ENCODE measurements at places on chromosomes 12 and 14.

DNA sequence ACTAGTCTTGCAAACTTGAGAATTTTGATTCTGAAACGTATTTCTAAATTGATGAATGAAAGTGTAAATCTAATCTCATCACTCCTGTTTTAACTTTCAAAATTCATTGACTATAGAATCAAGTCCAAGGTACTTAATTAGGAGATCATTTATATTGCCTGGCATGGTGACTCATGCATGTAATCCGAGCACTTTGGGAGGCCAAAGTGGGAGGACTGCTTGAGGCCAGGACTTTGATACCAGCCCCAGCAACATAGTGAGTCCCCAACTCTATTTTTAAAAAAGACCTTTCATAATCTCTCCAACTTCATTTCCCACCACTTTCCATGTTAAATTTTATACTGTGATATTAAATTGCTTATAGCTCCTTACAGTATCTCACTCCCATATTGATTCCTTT, 3.0 kb upstream of the MIPOL1 start:
- no peak for DNase-seq

- peak; percentile 93 for DNase-seq
Measured at GRCh38 chr12:51326698-51327439, 2.9 kb upstream of the BIN2 start.

DNA sequence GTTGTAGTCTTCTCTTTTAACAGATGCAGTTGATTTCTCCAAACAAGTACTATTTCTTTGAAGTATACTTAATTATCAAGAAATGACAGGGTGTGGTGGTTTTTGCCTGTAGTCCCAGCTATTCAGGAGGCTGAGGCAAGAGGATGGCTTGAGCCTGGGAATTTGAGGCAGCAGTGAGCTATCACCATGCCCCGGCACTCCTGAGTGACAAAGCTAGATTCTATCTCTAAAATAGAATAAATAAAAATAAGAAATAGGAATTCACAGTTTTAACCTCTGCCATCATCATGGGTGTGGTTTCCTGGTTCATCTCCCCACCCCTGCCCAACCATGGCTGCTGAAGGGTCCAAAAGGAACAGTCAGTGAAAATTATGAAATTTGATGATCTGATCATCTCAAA, 290.2 kb upstream of the FLRT2 start:
- DNase-seq: no peak

- peak; percentile 74 for DNase-seq
Measured at GRCh38 chr12:104959335-104959841, 1.3 kb upstream of the SLC41A2 start.

DNA sequence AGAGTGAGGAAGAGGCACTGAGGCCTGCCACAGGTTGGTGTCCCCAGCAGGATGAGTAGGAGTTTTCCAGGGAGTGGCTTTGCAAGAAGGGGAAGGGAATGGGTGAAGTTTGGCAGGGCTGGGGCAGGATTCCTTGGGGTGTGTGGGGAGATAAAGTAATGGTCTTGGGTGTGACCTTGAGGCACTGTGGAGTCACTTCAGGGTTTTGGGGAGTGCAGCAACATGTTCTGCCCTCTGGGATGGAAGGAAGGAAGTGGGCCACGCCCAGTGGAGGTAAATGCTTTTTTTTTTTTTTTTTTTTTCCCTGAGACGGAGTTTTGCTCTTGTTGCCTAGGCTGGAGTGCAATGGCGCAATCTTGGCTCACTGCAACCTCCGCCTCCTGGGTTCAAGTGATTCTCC, 108.9 kb downstream of the ADCK1 start:
- no peak for DNase-seq

- peak; percentile 94 for DNase-seq
Measured at GRCh38 chr12:121451961-121452339, 52.0 kb downstream of the RNF34 start.

DNA sequence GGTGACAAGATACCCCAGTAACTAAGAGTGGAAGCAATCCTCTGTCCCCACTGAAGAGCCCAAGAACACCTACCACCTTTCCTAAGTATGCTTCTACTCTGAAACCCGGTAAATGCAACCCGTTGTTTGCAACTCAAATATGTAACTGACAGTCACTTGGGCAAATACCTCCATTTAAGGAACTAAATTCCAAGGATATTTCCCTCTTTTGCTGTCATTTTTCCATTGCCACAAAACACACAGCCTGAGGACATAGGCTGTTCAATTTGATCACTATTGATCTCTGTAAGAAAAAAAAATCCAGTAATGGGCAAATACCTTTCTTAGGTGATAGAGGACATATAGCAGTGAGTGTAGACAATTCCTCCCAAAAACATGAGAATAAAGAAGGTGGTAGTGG, 6.6 kb upstream of the PHLDA1 start:
- DNase-seq: no peak

GRCh38 chr12:123150275-123150743, 581 bp downstream of the PITPNM2 start:
- no peak for DNase-seq

DNA sequence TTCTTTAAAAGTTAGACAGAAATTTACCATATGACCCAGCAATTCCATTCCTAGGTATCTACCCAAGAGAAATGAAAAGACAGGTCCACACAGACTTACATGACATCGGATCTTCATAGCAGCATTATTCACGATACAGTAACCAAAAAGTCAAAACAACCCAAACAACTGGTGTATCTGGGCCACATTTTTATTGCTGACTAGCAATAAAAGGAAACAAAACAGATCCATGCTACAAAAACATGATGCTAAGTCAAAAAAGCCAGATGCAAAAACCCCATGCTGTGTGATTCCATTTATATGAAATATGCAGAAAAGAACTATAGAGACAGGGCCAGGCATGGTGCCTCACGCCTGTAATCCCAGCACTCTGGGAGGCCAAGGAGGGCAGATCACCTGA, 12.9 kb downstream of the TMEM120B start:
- DNase-seq: no peak

DNA sequence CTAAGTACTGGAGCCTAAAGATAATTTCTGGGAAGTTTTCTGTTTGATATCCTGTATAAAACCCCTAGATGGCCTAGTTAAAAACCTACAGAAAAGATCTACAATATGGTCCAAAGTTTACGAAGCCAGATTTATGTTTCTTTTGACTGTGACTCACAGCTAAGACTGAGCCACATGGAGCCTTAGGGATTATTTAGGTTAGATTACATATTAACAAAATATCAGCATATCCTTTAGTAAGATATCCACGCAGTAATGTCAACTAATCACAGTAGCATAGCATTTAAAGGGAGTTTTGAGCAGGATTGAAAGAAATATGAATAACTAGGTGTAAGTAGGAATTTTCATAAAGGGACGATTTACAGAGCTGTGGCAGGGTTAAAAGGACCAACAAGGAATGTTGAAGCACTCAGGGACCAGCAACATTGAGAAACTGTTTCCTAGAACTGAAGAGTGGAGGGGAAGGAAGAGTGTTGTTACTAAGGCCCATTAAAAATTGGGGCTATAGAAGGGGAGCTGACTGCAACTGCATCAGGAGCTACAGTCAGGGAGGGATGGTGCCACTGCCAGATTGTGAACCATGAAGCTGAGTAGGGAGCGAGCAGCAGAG, 155.5 kb downstream of the DACT1 start:
- no peak for DNase-seq

GRCh38 chr12:46299851-46300250, 31.0 kb upstream of the SLC38A1 start:
- DNase-seq: no peak

DNA sequence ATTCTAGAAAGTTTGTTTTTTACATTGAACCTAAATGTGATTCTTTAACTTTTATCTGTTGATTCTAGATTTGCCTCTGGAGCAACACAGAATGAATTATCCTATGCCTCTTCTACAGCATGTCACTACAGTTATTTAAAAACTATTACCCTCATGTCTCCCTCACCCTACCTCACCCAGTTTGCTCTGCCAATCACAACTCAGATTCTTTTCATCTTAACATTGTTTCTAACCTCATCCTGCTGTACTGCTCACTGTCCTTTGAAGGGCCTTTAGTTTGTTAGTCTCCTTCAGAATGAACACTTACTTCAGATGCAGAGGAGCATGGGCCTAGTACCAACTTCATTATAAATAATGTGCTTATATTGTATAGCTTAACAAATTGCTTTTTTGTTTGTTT, 21.5 kb downstream of the YLPM1 start:
- DNase-seq: no peak

DNA sequence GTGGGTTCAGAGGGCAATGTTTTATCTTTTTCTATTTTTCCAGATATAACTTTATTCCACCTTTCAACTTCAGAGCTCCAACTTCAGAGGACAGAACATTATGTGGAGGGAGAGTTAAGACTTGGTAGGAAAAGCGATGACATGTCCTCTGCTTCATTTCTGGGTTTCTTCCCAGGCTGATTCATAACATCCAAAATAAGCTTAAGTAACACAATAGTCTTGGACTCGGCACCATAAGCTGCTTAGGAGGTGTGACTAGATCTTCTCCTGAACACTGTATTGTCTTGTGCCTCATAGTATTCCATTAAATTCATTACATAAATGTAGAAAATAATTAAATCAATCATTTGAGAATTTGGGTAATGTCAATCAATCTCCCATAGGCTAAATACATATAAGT, 95.5 kb upstream of the PDE3A start:
- DNase-seq: no peak

DNA sequence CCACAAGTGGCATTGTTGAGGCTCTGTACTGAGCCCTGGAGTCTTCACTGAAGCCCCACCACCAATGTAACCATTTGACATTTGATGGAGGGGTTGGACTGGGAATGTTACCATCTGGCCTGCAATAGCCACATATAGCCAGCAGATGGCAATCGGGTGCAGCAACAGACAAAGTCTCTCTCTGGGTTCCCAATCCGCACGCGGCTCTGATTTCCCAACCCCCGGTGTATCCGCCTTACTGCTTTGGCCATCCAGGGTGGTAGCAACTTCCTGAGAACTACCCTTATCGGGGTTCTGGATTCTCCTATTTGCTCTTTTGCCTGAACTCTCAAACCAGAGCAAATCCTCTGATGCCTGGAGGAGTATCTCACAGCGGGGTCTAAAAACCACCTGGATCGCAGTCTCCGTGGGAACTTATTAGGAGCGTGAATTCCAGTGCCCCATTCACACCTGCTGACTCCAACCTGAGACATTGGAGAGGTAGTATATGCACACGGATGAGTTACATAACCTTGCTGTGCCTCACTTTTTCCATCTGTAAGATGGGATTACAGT, 14.2 kb downstream of the VRTN start:
- DNase-seq: peak; percentile 88

DNA sequence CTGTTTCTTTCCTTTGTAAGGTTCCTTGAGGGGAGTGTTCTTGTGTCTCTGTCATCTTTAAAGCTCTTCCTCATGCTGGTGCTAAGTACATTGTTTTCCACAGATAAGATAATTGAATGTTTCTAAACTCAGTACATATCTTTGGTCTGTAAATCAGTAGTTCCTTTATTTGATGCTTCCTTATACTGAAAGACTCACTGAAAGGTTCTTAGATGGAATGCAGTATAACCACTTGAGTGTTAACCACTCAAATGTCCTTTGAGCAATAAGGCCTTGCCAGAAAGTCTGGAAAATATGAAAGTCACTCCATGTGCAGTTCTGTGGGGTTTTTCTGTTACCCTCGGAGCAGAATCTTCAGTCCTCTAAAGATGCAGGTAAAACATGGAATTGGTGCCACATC, 23.0 kb upstream of the RNU6-8 start:
- DNase-seq: no peak

- peak; percentile 54 for DNase-seq
Measured at GRCh38 chr12:103884316-103884715, 43.3 kb upstream of the NT5DC3 start.

DNA sequence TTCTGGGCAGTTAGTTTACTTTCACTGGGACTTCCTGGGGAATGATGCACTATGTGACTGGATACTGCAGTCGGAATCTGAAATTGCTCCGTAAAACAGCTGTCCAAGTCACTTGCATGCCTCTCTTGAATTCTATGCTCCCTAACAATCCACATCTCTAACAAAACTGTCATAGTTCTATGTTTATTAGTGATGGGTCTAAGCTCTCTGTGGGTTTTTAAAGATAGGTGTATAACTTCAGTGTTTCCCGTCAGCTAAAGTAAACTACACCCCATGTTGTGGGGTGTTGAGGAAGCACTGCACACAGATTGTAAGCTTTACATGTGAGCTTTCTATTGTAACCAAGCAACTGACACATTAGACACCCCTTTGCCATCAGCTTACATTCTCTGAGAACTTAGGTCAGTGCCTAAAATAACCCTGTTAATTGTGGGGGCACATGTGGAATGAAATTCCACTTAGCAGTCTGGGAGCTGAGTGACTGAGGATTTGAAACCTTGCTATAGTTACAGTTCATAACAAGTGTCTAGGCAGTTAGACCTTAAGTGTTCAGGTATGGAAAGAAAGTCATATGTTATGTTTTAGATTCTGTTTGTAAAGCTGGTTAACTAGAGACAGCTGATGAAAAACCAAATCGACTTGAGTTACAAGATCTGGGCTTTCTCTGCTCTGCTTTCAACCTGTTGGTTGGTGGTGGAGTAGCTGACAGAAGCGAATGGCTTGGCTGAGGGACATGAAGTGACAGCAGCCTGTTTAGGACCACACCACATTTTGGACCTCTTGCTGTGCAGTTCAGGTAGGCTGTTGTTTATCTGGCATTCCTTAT, 165.7 kb downstream of the AKAP6 start:
- DNase-seq: no peak

- DNase-seq: no peak
Measured at GRCh38 chr14:69842686-69843420, 36.4 kb upstream of the SMOC1 start.

- DNase-seq: no peak
Measured at GRCh38 chr12:78392918-78393317, 471.7 kb upstream of the SYT1 start.

DNA sequence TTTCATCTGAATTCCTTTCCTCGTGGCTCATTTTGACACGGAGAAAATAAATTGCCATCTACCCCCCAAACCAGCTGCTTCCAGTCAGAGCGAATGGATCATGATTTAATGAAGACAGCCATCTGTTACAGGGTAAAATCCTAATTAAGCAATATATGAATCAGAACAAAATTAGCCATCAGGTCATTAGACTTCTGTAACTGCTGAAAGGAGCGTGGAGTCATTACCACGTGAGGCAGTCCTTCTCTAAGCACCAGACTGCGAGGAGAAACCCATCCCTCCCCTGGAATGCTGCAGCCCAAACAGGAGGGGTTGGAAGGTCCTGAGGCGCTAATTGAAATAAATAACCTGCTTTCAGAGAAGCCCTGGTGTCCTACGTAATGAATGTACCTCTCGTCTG, 51.1 kb upstream of the TCL1A start:
- DNase-seq: no peak

DNA sequence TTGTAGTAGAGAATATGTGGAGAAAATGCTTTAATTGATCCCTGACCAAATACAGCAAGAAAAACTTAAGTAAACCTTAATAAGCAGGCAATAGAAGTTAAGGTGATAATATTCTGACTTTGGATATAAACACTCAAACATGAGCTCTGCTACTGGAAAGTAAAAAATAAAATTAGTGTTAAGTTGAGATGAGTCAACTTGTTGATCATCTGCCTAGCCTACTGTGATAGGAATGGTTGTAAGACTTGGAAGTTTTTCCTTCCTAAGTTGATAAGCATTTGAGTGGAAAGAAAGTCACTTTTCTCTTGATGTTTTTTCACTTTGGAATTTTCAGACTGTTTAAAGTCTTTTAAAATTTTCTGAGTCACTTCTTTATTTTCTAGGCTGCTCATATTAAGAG, 26.0 kb downstream of the ADIPOR2 start:
- no peak for DNase-seq

Measured in suppressor macrophage treated with lipopolysaccharide for 4 hours (primary cell).